ENCODE measurements at places on chromosomes 16 and 17.

DNA sequence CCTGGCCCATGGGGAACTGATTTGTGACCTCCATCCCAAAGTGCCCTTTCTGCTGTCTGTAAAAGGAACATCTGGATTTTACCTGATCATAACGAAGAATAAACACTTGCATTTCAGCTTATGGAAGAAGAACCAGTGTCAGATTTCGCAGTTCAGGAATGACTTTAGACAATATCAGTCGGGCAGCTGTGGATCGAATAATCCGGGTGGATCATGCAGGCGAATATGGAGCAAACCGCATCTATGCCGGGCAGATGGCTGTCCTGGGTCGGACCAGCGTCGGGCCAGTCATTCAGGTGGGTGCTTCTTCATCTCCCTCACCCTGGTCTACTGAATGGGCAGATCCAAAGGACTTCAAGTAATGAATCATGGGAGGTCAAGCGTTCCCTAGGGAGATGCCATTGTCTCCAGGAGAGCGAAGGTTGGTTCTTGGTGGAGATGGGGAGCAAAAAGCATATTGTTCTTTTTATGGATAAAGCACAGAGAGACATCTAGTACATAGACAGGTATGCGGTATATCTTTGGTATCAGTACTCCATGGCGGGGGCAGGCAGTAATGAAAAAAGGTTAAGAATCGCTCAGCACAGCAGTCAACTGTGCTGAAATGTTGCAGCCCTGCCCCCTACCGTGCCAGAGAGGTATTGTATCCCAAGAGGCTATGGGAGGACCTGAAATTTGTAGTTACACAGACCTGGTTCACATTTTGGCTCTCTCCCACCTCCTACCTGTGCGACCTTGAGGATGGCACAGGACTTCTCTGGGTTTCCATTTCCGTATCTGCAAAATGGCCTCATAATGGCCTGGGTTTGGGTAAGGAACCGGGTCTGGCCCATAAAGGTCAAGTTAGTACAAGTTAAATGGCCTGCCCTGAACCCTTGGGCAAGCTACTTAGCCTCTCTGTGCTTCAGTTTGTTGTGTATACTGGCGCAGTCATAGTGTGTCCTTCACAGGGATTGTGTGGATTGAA, 4.7 kb downstream of the COQ7 start:
- DNase-seq: peak; percentile 58

GRCh38 chr16:17748044-17748719, 277.4 kb upstream of the XYLT1 start:
- DNase-seq: no peak

GRCh38 chr17:55121268-55121667, 143.5 kb upstream of the HLF start:
- no peak for DNase-seq

DNA sequence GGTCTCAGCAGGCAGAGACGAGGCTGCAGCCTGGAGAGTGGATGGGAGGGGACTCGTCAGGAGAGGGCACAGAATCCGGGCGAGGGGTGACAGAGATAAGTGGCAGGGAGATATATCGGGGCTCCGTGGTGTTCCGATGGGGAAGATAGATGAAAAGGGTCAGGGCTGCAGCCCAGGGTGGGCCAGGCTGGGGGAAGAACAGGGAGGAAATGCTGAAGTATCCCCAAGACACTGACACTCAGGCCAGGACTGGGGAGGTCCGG, 2.1 kb downstream of the LGALS3BP start:
- DNase-seq: no peak

- no peak for DNase-seq
Measured at GRCh38 chr17:48290378-48290777, 139.6 kb downstream of the SKAP1 start.
